ENCODE measurements at places on chromosomes 4 and X.

GRCh38 chr4:26938516-26938915 lies 77.9 kb downstream of the STIM2 start:
- no peak for DNase-seq

GRCh38 chrX:53089224-53089842 lies 4.6 kb upstream of the KANTR start:
- DNase-seq = no peak

GRCh38 chr4:139720806-139721205 lies 55.2 kb downstream of the MGST2 start:
- no peak for DNase-seq

GRCh38 chr4:89000382-89000781 lies 56.6 kb downstream of the FAM13A start:
- no peak for DNase-seq

- DNase-seq = no peak
Observed at GRCh38 chrX:63128509-63128908, 222.6 kb downstream of the SPIN4 start.

DNA sequence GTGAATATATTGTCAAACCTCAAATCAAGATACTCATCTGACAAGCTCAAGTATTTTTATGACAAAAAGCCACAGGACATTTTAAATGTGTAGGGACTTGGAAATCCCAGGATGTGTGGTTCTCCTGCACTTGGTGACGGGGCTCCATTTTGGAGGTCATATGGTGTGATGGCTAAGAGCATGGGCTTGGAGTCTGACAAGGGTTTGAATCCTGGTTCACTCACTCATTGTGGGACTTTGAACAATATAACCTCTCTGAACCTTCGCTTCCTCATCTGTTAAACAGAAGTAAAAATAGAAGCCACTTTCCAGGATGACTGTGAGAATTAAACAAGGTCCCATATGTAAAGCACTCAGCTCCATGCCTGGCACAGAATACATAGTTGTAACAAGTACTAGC lies 99.6 kb downstream of the SMIM20 start:
- no peak for DNase-seq

All from H54 (cell line).